ENCODE measurements at places on chromosomes 1 and 21.

DNA sequence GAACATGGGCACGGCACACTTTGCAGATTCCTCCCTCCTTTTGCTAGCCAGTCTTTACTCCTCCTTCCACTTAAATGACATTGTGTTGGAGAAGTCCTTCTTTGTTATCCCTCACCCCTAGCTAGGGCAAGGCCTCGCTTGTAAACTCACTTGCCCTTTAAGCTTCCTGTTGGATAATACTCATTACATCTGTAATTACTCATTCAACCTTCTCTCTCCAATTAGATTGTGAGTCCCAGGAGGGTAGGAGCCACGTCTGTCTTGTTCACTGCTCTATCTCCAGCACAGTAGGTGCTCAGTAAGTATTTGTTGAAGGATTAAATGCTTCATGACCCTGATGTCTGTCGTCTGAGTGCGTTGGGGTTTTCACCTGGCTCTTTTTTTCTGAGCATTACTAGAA lies 98.7 kb upstream of the USP24 start:
- DNase-seq: no peak

- DNase-seq: peak; percentile 4
Observed at GRCh38 chr1:43274125-43274803, 4.5 kb downstream of the TMEM125 start.

GRCh38 chr1:117821774-117822482 lies 107.5 kb downstream of the GDAP2 start:
- DNase-seq: no peak

DNA sequence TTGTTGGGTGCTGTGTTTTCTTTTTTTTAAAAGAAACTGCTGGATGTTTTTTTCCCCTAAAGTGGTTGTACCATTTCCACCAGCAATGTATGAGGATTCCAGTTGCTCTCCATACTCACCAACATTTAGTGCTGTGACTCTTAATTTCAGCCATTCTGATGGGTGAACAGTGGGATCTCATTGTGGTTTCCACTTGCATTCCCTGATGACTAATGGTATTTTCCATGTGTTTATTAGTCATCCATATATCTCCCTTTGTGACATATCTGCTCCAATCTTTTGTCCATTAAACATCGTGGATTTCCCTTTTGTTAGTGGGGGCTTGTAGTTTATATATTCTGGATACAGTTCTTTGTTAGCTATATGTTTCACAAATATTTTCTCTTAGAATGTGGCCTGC lies 206.0 kb downstream of the CAMTA1 start:
- DNase-seq: no peak

GRCh38 chr1:201015551-201016091 lies 7.9 kb downstream of the KIF21B start:
- DNase-seq: no peak

- DNase-seq: no peak
Observed at GRCh38 chr1:167564612-167565270, 11.2 kb upstream of the CREG1 start.

GRCh38 chr1:29632806-29633615 lies 396.7 kb downstream of the PTPRU start:
- DNase-seq: no peak

DNA sequence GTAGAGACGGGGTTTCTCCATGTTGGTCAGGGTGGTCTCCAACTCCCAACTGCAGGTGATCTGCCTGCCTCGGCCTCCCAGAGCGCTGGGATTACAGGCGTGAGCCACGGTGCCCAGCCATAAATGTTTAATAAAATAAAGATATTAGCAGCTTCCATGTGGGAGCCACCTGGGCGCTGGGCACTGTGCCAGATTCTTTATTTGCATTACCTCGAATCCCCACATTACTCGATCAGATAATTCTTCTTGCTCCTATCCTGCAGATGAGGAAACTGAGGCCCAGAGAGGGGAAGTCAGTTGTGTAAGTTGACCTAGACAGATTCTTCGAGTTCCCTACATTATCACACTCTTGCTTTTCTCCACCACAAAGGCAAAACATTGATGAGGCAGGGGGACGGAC lies 24.9 kb upstream of the TENT5B start:
- DNase-seq: no peak

DNA sequence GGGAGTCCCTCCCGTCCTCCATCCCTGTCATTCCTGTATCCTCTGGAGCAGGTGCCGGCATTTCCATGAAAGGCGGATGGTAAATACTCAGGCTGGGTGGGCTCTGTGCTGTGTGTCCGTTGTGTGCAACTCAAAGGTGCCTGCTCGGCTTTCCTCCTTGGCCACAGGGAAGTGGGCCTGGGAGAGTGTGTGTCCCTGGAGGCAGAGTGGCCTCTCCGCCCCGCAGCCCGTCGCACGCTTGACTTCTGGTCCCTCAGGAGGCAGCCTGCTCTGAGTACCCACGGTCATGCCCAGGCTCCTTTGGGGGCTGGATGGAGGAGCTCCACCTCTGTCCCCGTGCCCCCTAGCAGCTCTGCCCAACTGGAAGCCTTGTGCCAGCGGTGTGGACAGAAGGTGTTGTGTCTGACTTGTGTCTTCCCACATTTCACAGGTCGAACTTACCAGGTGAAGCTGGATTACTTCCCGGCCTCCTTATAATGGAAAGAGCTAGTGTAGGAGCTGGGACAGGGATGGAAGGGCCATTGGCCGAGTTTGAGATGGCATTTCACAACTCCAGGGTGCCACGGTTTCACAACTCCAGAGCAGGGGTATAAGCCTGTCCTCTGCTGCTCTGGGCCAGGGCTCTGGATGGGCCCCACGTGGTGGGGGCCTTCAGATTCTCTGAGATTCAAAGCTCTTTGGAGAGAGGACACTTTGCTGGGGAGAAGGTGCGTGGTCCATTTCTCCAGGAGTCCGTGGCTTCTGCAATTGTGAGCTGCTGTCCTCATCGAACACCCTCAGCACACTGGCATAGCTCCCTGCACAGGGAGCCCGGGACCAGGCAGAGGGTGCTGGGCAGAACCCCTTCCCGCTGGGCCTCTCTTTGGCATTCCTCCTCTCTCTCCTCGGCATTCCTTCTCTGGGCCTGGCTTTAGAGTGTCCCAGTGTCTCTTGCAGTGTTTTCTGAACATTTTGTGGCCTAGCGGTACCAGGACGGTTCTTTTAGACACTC lies 152.7 kb upstream of the COL6A1 start:
- DNase-seq: no peak

- no peak for DNase-seq
Observed at GRCh38 chr1:234719454-234720251, 109.7 kb upstream of the IRF2BP2 start.

DNA sequence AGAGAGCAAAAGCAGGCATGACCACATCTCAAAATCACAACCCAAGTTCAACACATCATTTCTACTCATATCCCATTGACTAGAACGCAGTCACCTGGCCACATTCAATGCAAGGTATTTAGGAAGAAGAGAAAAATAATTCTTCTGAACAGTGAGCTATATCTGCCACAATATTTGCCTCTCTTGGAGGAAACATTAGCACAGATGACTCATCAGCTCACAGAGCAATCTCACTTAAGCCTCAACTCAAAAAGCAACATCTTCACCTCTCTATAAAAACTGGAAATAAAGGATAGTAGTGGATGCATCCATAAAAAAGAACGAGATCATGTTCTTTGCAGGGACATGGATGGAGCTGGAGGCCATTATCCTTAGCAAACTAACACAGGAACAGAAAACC lies 143.9 kb upstream of the FMN2 start:
- no peak for DNase-seq

GRCh38 chr1:147665521-147665920 lies 4.8 kb downstream of the ACP6 start:
- DNase-seq: no peak
